HT-29 (cell line): ENCODE measurements at places on chromosomes 12 and 14.

DNA sequence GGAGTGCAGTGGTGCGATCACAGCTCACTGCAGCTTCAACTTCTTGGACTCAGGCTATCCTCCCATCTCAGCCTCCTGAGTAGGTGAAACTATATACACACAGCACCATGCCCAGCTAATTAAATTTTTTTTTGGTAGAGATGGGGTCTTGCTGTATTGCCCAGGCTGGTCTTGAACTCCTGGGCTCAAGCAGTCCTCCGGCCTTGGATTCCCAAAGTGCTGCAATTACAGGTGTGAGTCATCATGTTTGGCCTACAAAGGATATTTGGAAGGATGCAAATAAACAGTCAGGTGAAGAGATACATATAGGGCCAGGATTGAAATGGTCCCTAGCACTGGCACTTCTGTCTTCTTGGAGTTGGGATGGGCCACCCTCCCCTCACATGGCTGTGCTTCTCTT, 23.9 kb downstream of the RCOR1 start:
- DNase-seq = no peak

DNA sequence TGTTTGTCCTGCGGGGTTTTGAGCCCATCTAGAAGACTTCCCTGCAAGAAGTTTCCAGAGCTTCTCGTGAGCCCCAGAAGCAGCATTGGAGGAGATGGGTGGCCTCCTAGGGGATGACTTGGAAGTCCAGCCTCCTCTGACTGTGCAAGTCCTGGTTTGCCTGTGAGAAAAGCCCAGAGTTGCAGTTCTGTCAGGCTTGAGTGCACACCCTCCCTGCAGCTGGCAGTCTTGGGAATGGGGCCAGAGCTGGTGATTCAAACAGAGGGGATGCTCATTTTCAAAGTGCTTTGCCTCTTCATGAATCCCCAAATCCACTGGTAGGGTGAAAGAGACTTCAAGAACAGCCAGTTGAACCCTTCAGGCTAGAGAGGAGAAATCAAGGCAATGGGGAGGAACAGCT, 3.9 kb upstream of the PPP1R1A start:
- DNase-seq = no peak

- DNase-seq = no peak
Measured at GRCh38 chr12:94634717-94635116, 15.6 kb downstream of the TMCC3 start.

- no peak for DNase-seq
Measured at GRCh38 chr14:63404906-63405305, 86.2 kb upstream of the GPHB5 start.

- no peak for DNase-seq
Measured at GRCh38 chr14:92009604-92010003, 30.3 kb downstream of the TRIP11 start.

DNA sequence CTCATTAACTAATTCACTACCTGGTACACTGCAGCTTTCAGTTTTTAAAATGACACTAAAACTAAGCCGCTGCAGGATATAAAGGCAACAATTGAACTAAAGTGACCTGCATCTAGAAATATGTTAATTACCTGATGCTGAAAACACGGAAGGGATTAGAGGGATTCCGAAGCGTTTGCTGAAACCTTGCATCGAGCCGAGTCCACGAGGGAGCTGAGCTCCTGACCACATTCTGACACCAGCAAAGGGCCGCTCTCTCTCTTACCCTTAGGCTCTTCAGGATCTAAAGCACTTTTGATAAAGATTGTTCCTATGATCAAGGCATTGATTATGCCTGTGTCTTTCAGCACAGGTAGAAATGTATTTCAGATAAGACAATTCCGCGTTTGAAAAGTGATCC, 59.5 kb upstream of the CDKN3 start:
- no peak for DNase-seq

DNA sequence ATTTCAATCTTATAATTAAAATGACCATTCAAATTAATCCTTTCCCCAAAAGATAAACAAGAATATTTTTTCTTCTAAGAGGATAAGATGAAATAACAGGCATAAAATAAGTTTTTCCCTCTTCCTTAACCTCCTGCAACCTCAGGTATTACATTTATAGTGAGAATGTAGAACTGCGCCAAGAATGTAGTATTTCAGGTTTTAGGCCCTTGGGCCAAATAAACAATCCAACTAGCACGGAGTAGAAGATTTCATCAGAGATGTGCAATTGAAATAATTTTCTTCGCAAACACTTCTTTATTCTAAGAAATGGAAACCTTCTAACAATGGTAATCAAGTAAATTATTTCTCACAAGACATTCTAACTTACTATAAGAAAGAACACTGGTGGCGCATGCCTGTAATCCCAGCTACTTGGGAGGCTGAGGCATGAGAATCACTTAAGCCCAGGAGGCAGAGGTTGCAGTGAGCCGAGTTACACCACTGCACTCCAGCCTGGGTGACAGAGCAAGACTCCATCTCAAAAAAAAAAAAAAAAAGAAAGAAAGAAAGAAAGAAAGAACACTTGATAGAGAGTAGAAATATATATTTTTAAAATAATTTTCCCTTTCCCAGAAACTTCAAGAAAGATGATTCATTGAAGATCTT, 100.8 kb downstream of the TAOK3 start:
- DNase-seq = peak; percentile 64

DNA sequence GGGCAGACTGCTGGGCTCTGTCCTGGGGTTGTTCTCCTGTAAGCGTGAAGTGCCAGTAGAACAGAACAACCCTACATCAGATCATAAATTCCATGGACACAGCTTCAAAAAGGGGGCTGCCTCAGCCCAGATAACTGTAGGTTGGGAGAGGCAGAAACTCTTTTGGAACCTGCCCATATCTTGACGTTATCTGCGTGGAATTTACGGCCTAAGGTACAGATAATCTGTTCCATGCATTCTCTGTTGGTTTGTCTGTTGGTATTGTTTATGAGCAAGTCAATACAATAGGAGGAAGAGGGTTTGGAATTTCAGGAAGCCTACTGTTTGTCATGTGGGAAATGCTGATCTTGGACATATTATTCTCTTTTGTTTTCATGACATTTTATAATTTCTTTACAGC, 36.7 kb downstream of the SLC25A47 start:
- no peak for DNase-seq

DNA sequence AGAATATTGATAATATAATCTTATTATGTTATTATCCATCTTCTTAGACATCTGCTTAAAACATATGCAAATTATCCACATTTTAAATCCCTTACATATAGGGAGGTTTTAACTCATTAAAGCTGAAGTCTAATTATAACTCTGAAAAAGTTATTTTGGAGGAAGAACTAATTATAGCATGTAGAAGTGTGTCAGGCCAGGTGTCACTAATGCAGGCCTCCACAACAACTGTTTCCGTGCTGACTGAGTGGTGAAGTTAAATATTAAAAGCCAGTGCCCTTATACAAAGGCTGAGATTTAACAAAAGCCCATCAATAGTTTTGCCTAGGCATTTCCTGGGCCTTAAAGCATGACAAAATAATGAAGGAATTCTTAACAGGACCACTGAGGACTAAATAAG, 157.4 kb downstream of the LRRK2 start:
- no peak for DNase-seq

- peak; percentile 37 for DNase-seq
Measured at GRCh38 chr12:52231305-52232202, 1.5 kb upstream of the KRT7 start.

- DNase-seq = no peak
Measured at GRCh38 chr12:94565683-94566082, 84.7 kb downstream of the TMCC3 start.

DNA sequence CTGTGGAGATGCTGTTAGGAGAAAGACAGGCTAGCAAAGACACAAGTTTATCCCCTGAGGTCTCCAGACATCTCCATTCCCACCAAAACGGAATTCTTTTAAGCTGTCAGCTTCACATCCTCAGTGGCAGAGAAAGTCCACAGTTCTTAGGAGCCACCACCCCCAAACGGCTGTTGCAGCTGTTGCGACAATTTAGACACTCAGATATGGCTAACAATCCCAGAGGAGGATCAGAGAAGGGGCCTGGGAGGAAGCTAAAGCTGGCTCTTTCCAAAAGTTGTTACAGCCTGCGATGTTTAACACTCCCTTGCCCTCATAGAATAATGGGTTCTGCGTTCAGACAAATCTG, 1.9 kb upstream of the ATP5MC2 start:
- no peak for DNase-seq

DNA sequence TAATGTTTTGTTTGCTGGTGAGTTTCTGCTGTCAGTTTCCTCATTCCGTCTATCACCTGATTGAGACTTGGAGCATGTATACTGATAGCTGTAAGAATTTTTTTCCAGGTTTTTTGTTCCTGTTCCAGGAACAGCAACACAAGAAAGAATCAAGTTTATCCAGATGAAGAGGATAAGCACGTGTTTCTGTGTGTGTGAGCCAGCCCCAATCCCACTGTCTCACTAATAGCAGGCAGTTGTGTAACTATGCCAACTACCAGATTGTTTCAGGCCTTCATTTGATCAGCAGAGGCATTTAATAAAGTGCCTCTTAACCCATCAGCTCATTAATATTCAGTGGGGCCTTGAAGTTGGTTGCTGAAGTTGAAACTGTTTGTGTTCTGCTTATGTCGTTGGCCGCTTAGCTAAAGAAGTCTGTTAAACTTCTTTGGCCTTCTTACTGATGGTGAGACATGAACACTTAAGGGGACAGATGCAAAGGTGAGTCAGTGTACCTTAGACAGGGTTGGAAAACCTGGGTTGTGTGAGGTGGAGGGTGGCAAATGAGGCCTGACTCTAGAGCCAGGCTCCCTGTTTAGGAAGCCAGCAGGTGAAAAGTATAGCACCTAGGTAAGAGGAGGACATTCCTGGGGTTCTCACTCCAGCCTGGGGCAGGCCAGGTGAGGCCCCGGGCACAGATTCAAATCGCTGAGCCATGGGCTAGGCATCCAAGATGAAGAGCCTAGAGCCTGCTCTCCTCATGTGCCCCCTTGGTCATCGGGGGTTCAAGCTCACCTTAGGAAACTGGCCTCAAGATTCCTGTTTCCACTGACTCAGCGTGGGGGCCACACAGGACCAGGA, 3.7 kb downstream of the ANKRD13A start:
- DNase-seq = no peak

- no peak for DNase-seq
Measured at GRCh38 chr12:110316861-110317260, 35.8 kb downstream of the ATP2A2 start.

GRCh38 chr14:80764496-80764895, 177.0 kb downstream of the CEP128 start:
- DNase-seq = no peak

- no peak for DNase-seq
Measured at GRCh38 chr12:103986829-103987228, 21.2 kb downstream of the TDG start.

- peak; percentile 49 for DNase-seq
Measured at GRCh38 chr14:103186909-103187586, 63.8 kb downstream of the TNFAIP2 start.

- DNase-seq = no peak
Measured at GRCh38 chr14:68544081-68544892, 248.6 kb downstream of the ZFP36L1 start.

DNA sequence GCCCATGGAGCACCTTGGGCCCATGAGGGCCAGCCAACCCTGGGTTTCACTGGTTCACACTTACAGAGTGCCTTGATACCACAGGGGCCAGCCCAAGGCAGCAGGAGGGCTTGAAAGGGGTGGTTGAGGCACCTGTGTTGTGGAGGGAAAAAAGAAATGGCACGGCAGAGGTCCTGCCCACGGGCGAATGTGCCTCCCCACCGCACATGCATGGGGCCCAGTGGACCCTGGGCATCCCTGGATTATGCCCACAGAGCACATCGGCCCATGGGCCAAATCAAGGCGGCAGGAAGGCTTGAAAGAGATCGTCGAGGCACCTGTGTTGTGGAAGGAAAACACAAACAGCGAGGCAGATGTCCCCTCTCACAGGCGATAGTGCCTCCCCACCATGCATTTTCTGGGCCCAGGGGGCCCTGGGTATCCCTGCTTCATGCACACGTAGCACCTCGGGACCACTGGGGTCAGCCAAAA, 378.1 kb downstream of the ALG10 start:
- DNase-seq = no peak

- DNase-seq = no peak
Measured at GRCh38 chr14:61505815-61506809, 184.7 kb downstream of the PRKCH start.

- DNase-seq = no peak
Measured at GRCh38 chr12:86796550-86796949, 540.4 kb upstream of the MGAT4C start.

DNA sequence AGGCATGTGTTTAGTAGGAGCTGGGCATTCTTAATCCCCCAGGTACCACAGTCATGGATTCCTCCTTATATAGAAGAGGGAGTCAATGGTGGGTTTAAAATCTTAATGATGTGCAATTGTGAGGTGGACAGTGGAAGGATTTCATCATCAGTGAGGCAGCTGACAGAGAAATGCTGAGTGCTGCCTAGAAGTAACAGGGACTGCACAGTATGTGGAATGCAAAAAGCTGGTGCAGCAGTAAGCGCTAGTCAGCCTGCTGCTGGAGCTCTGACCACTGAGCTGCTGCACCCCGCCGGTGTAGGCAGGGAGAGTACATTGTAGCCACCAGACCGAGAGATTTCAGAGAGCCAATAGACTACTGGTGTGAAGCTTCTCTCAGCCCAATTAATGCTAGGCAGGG, 80.5 kb upstream of the DACT1 start:
- no peak for DNase-seq

DNA sequence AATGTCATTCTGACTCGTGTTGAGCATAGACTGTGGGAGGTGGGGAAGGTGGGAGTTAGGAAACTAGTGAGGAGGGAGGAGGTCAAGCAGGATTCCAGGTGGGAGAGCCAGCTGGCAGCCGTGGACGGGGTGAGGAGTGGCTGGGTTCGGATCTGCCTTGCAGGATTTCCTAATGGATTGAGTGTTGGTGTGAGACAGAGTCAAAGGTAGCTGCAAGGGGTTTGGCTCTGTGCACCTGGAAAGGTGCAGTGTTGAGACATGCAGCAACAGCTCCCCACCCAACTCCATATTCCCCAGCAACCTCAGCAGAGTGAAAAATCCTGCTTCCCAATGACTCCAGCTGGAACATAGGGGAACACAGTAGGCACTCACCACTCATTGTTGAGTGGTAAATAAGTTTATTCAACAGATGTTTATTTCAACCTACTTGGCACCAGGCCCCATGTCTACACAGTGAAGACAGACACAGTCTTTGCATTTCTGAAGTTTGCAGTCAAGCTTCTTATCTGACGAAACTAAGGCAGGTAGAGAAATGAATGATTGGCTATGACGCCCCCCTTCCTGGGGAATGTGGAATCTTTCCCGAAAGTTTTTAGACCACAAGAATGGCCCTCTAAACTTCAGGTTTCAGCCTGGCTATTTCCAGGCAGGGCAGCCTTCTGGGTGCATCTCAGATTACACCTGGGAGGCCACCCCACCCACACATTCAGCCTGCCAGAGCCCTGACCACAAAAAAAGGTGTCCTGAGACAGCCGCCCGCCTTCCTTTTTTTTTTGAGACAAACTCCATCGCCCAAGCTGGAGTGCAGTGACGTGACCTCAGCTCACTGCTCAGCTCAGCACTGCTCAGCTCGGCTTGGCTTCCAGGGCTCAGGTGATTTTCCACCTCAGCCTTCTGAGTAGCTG, 37.9 kb upstream of the PLEKHG6 start:
- peak; percentile 84 for DNase-seq

GRCh38 chr12:89951050-89951693, 242.5 kb upstream of the ATP2B1 start:
- peak; percentile 61 for DNase-seq
